Right ventricle myocardium inferior (tissue), 1 donor: ENCODE measurements at places on chromosomes 1 and 21.

- no peak for DNase-seq
Observed at GRCh38 chr1:151759241-151759640, 4.1 kb downstream of the MRPL9 start.

- no peak for DNase-seq
Observed at GRCh38 chr1:180028864-180029263, 74.3 kb downstream of the CEP350 start.

DNA sequence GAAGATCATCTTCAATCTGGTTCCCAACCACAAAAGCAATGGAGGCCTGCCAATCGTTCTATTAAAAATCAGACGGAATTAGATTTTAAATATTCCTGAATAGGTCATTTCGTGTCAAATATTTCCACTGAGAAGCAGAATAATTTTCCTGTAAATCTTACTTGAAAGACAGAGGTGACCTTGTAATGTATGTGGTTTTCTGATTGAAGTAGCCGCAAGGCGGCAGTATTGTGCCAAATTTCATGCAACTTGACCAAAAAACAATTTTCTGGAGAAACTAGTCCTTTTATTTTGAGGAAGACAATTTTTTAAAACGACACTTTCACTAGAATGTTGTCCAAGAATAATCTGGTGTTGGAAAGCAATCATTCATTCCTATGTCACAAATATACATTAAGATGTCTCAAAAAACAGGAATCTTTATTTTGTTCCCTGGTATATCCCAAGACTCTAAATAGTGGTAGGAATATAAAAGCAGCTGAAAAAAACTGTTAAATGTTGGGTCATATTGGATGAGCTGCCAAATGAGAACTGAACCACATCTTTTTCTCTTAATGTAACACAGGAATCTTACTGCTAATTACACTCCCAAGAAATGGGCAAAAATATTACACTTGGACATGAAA lies 33.6 kb downstream of the SPAG17 start:
- peak; percentile 57 for DNase-seq

DNA sequence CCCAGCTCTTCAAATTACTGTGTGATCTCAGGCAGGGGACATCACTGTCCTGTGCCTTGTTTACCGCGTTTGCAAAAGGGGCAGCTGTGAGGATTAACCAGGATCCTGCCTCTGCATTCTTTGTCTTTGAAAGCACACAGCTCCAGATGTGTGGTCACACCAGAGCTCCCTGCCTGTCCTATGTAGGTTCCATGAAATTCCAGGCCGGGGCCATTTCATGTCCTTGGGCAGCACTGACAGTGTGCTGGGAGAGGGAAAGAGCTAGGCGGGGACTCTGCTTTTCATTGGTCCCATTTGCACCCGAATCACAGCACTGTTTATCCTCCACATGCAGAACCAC lies 42.2 kb upstream of the SELENON start:
- no peak for DNase-seq

DNA sequence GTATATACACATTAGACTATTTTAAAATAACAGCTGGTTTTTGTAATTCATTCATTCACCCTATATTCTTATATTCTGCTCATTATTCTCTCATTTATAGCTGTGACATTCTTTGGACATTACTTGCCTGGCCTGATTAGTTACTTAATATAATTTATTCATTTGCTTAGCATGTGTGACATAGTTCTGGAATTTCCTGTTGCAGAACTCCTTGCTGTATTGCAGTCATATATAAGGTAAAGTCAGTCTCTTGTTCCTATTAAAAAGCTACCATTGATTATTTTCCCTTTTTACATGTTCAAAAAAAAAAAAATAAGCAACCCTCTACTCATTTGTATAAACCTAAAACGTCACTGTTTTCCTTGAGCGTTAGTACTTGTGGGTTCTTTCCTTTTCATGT lies 23.9 kb downstream of the GNAT2 start:
- DNase-seq: no peak

- DNase-seq: no peak
Observed at GRCh38 chr1:229229721-229230139, 41.2 kb upstream of the RAB4A start.

- no peak for DNase-seq
Observed at GRCh38 chr1:110765640-110766335, 91.0 kb upstream of the KCNA3 start.

DNA sequence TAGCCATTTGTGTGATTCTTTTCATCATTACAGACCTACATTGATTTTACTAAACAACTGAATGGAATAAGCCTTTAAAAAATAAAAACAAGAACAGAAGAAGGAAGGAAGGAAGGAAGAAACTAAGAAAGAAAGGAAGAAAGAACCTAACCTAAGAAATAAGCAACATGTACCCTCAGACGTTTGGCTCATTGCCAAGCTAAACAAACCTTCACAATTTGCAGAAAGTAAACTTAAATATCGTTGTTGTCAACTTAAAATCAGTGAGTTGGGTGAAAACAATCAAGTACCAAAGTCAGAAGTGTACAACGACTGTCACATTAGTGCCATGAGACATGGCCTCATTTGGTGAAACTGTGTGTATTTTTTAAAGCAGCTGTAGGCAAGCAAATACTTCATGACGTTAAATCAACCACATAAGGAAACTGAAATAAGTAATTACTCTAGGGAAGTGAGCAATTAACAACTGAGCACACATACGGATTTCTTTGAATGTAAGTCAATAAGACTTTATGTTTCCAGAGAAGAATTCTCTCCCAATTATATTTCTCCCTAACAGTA lies 313.1 kb upstream of the TMPRSS15 start:
- no peak for DNase-seq

DNA sequence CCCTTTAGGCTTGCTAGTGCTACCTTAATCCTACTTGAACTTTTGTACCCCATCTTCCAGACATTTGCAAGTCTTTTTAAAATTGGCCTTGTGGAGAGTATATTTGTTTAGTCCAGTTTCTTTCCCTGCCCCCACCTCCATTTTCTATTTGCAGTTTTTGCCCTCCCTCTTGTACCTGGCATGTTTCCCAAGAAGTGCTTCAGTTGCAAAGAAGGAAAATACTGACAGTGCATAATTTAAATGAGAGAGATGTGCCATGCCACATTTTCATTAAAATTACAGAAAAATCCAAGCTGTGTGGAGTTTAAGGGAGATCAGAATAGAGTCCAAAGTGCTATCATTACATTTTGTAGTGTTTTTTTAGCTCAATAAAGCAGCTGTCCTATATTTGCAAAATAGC lies 150.0 kb upstream of the ADGRL2 start:
- DNase-seq: no peak

- DNase-seq: no peak
Observed at GRCh38 chr1:19533626-19534025, 48.3 kb upstream of the CAPZB start.

DNA sequence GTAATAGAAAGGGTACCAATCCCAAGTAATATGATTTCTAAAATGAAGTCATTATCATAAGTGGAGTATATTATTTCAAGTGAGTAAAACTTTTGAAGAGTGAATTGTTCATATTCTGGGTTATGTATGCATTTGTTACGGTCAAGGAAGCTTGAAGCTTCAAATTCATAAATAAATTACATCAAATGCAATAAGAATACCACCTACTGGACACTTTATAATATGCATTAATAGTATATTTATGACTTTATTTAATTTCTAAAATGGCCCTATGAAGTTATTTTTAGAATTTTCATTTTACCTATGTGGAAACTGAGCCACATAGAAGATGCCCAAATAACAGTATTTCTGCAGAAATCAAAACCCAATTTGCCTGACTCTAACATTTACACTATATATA lies 260.6 kb downstream of the SMYD3 start:
- DNase-seq: no peak

DNA sequence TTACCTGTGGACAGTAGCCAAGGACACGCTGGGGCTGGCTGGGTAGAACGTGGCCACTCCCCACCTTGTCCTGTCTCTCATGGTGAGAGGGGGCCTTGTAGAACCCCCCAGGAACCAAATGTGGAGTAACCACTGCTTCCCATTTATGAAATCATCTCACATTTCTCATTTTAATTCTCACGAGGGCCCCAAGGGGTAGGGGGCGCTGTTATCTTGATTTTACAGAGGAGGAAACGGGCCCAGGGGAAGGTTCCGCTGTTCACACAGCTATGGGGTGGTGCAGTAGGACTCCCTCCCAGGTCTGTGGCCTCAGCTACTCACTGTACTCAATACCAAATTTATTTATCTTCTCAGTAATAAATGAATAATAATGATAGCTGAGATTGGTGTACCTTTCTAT lies 5.5 kb downstream of the SMPDL3B start:
- DNase-seq: peak; percentile 81

GRCh38 chr21:45910155-45910547 lies 71.4 kb upstream of the COL6A1 start:
- no peak for DNase-seq

- DNase-seq: no peak
Observed at GRCh38 chr1:77024500-77024899, 157.2 kb downstream of the ST6GALNAC5 start.

- no peak for DNase-seq
Observed at GRCh38 chr1:88595355-88596002, 88.6 kb upstream of the PKN2 start.

DNA sequence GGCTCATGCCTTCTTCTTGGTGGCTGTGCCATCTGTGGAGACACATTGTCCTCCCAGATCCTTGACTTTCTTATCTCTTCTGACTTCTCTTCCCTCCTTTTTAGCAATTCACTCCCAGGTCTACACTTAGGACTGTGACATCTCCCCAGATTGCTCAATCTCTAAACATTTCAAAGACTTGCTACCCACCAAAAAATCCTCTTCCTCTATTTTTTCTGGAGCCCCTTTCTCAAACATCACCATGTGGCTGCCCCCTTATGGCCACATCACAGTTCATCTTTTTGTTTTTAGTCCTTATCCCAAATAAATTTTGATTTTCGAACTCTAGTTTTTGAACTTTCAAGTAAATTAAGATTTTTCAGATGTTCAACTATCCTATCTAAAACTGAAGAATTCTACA lies 148.6 kb upstream of the HOOK1 start:
- DNase-seq: no peak

DNA sequence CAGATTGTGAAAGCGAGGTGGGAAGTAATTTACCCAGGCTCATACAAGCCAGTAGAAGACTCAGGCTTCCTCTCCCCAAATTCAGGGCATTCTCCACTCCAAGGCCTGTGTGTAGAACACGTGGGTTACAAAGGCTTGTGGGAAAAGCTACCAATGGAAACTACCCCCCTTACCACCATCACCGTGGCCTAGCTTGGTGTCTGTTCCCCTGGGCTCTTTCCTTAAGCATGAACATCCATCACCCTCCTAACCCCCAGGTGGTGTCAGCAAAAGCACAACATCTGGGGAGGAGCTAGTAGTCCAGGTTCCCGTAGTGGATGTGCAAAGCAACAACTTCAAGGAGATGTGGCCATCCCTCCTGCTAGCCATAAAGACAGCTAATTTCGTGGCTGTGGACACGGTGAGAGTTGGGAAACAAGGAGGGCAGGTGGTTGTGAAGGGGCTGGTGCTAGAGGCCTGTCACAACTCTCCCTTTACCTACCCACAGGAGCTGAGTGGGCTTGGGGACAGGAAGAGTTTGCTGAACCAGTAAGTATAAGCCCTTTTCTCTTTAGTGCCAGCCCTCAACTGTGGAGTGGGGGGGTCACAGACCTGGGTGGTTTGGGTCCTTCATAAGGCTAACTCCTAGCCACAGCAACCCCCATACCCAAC lies 701 bp upstream of the MUTYH start:
- DNase-seq: no peak

GRCh38 chr1:110498270-110498669 lies 20.7 kb downstream of the KCNA10 start:
- no peak for DNase-seq

DNA sequence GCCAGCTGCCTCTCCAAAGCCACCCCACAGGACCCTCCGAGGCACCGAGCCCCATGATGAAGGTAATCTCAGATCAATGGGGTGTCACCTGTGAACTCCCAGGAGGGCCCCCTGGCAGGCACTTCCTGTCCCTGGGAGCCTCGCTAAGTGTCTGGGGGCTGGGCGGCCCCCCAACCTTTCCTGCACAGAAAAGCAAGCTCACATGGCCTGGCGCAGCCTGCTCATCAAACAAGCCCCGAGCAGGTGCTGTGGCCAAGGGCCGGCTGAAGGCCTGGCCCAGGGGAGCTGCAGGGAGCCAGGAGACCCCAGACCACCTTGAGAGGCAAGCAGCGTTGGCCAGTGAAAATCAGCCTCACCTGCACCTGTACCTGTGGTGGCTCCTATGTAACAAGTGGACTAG lies 2.9 kb downstream of the RIPK4 start:
- no peak for DNase-seq

- DNase-seq: peak; percentile 87
Observed at GRCh38 chr1:237012788-237013383, 8.6 kb upstream of the MT1HL1 start.

GRCh38 chr21:19198801-19199200 lies 795.2 kb upstream of the TMPRSS15 start:
- no peak for DNase-seq

- DNase-seq: no peak
Observed at GRCh38 chr1:103953386-103953785, 203.7 kb downstream of the AMY1C start.

DNA sequence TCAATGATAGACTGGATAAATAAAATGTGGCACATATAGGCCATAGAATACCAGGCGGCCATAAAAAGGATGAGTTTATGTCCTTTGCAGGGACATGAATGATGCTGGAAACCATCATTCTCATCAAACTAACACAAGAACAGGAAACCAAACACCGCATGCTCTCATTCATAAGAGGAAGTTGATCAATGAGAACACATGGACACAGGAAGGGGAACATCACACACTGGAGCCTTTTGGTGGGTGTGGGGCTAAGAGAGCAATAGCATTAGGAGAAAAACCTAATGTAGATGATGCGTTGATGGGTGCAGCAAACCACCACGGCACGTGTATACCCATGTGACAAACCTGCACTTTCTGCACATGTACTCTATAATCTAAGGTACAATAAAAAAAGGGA lies 883.4 kb upstream of the PRMT6 start:
- no peak for DNase-seq

- DNase-seq: peak; percentile 82
Observed at GRCh38 chr1:37476460-37477197, 2.2 kb downstream of the ZC3H12A start.

GRCh38 chr1:223136086-223136485 lies 7.0 kb downstream of the TLR5 start:
- DNase-seq: no peak

DNA sequence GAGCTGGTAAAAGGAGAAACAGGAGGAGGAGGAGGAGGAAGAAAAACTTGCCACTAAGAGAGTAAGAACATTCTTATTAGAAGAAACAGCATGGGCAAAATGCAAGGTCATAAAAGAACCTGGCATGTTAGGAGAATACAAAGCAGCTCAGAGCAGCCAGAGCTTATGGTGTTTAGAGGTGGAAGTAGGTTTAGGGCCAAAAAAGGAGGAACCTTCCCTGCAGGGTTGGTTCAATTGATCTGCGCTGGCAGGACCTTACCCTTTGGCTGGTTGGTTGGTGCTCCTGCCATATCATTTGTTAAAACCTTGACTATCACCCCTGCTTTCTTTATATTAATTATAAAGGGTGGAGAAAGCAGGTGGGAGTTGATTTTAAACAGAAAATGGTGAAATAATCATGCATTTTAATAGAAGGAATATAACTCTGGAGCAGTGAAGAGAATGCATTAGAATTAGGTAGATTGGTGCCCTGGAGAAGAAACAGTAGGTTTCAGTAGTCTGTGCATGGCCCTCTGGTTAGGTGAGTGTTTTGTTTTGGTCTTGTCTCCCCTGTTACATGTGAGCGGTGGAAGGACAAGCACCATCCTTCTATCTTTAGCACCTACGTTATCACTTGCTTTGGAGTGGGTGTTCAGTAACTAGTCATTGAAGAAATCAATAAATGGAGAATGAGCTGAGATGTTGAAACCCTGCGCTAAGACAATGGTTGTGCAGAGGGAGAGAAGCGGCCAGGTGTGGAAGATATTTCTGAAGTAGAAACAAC lies 110.4 kb upstream of the NGF start:
- no peak for DNase-seq
